ENCODE measurements at places on chromosomes 3 and 15. TPM values are rescaled to one million over a fixed set of nuclear protein-coding genes. Genes with fewer than 3 reads are reported as not detected.

The ROPN1B gene
- 3.7 TPM for polyA plus RNA-seq

GRCh38 chr15:59283717-59284391 is 77.2 kb downstream of the LDHAL6B start:
- DNase-seq = no peak

DNA sequence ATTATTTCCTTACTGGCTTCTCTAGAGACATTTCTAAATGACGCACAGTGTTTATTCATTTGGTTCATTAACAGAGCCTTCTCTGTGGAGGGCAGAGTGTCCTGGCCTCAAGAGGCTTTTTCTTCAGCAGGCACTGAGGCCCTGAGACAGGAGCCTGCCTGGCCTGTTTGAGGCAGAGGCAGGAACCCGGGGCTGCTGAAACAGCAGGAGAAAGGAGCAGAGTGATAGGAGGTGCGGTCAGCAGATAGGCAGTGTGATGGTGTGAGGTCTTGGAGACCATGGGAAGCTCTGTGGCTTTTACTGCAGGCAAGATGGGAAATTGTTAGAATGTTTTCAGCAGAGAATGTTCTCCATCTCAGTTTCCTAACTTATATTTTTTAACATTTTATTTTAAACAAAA is 358.2 kb downstream of the FEZF2 start:
- DNase-seq = no peak

The TIMP4 gene
- polyA plus RNA-seq = 7.3 TPM

The ANKRD34C gene
- polyA plus RNA-seq = 0.01 TPM

The PDZRN3 gene
- 49.1 TPM for polyA plus RNA-seq

DNA sequence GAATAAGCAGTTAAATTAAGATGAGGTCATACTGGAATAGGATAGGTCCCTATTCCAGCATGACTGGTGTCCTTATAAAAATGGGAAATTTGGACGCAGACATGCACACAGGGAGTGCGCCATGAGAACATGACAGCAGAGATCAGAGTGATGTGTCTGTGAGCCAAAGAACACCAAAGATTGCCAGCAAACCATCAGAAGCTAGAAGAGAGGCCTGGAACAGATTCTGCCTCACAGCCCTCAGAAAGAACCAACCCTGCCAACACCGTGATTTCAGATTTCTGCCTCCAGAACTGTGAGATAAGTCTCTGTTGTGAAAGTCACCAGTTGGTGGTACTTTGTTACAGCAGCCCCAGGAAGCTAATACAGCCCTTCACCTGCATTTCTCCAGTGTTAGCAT is 34.7 kb downstream of the EPHB1 start:
- no peak for DNase-seq

DNA sequence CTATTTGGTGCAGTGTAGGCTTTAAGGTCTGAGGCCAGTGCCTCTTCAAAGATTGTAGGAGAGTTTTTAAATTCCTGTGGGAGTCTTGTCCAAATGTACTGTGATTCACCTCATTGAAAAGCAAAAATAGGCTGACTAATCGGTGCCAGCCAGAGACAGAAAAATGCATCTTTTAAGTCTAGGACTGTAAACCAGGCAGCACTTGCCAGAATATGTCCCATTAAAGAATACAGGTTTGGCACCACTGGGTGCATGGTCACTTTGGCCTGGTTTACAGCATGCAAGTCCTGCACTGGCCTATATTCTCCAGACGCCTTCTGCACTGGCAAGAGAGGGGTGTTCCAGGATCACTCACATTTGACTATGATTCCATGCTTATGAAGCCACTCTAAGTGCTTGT is 20.3 kb upstream of the NOX5 start:
- no peak for DNase-seq

The C3orf33 gene
- 3.0 TPM for polyA plus RNA-seq

DNA sequence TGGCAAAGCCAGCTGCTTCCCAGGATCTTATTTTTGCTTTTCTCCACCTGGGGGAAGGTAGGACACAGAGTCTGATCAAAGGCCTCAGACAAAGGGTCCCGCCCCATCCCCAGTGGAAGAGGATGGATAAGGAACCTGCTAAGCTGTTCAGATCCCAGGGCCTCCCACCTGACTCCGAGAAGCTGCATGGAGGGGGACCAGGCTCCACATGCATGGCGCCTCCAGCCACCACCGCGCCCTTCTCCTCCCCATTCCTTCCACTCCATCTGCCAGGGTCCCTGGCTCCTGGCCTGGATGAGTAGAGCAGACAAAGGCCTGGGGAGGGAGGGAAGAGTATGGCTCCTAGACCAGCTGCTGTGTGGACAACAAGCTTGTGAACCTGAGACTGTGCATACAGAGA is 20.0 kb upstream of the CRABP1 start:
- DNase-seq = no peak

GRCh38 chr3:197289726-197290125 is 8.7 kb downstream of the DLG1 start:
- no peak for DNase-seq

The TMEM207 gene
- polyA plus RNA-seq = not detected

The BMF gene
- polyA plus RNA-seq = 4.6 TPM

- DNase-seq = no peak
Measured at GRCh38 chr15:82137261-82137660, 91.4 kb upstream of the MEX3B start.

- no peak for DNase-seq
Measured at GRCh38 chr3:108320746-108321350, 24.5 kb downstream of the HHLA2 start.

The SLC24A5 gene
- not detected for polyA plus RNA-seq

- no peak for DNase-seq
Measured at GRCh38 chr3:110589341-110589740, 482.3 kb upstream of the NECTIN3 start.

Measured in heart right ventricle (tissue), 16 donors.